ENCODE measurements at places on chromosomes 2 and 18.

DNA sequence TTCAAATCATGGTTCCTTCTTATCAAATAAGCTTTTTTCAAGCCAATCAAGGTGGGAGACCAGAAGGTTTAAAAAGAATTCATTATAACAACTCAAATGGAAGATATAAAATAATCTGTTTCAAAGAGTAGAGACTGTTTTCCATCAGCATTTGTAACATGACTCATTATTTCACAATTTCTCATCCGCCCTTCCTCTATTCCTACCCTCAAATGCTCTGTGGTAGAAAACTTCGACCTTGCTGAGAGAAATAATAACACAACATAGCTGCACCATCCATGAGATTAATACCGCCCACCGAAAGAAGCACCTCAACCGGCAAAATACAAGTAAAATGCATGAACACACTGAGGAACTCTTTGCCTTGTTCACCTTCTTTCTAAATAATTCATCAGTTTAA, 2039.2 kb upstream of the CELF4 start:
- no peak for DNase-seq

GRCh38 chr2:13581471-13581870, 864.7 kb downstream of the TRIB2 start:
- DNase-seq: no peak

- DNase-seq: no peak
Measured at GRCh38 chr18:51171223-51171622, 26.3 kb downstream of the MEX3C start.

DNA sequence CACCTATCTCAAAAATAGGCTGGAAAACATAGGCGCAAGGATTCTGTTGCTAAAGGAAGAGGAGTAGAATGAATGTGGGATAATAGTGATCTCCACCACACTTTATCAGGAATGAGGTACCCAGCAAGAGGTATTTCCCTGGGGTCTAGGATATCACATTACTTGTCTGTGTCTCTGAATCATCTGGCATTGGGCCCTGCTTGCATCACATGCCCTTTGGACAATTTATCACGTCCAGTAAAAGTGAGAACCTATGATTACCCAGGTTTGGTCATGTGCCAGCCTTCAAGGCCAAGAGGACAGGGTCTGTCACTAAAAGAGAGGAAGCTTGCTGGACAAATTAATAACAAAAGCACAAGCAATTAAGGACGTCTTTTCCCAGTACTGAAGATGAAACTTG, 11.4 kb upstream of the TRAPPC8 start:
- no peak for DNase-seq

GRCh38 chr2:236417150-236417549, 152.5 kb upstream of the ACKR3 start:
- DNase-seq: no peak

Data from GM12864 (cell line).